ENCODE measurements at places on chromosomes 5 and 9. TPM values are rescaled to one million over a fixed set of nuclear protein-coding genes. Genes with fewer than 3 reads are reported as not detected.

OR2V1 gene
- not detected for total RNA-seq

FBP1 gene
- not detected for total RNA-seq

UNC13B gene
- total RNA-seq = 24.8 TPM

KCNN2 gene
- total RNA-seq = not detected

ARHGEF39 gene
- total RNA-seq = 0.36 TPM

Data from osteoblast (primary cell).